ENCODE measurements at places on chromosomes 11 and 22.
A peak's percentile ranks its signal among the peaks of the same experiment; 100 is the strongest.

GRCh38 chr11:76670485-76671236, at the start of gene LRRC32:
Gene LRRC32 (minus strand): TSS chr11:76670747. CDS start chr11:76665954, 4,793 bp downstream.
- DNase-seq = peak; percentile 21

GRCh38 chr22:31820655-31821054, 66.8 kb downstream of the DEPDC5 start:
- no peak for DNase-seq

DNA sequence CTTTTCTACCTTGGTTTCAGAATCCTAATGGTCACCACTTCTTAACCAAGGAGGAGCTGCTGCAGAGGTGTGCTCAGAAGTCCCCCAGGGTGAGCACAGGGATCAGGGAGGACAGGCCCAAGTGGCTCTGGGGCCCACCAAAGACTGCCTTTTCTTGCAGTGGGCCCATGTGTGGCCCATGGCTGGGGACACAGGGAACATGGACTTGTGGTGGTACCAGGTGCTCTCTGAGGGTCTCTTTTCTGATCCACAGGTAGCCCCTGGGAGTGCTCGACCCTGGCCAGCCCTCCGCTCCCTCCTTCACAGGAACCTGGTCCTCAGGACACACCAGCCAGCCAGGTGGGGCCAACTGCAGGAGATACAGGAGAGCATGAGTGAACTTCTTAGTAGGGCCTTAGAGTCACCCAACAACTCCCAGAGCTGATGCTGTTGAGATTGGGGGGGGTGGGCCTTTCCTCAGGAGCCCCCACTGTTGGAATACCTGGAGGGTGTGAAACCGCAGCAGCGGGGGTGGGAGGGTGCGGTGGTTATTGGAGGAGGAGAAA, 2.0 kb downstream of the MUS81 start:
- no peak for DNase-seq

DNA sequence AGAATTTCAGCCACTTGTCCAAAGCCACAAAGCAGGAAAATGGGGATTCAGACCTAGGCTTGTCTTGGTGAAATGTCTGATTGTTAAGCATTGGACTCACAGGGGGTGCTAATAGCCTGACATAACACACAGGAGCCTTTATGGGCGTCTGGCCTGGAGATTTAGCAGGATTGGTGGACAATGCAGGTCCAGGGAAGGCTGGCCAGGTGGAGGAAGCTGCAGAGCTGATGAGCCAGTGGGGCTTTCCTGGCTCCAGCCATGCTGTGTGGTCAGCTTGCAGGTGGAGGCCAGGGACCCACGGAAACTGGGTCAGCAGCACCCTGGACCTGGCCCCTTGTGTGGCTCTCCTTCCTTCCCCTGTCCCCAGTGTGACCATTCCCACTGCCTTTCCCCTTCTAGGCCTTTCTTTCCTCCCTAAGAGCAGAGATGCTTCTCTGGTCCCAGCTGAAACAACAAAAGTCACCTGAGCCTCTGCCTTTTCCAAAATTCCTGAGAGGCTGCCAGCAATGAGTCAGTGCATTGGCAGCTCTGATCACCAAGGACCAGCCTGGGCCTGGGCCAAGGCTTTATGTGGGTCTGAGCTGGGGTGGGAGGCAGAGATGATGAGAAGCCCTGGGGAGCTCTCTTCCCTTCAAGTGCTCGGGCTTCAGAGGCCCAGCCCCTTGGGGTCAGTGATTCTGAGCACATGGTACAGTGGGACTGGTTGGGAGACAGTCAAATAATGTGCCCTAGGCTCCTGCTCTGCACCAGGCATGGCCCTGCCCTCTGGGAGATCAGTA, 85.2 kb downstream of the CCDC81 start:
- DNase-seq = no peak

DNA sequence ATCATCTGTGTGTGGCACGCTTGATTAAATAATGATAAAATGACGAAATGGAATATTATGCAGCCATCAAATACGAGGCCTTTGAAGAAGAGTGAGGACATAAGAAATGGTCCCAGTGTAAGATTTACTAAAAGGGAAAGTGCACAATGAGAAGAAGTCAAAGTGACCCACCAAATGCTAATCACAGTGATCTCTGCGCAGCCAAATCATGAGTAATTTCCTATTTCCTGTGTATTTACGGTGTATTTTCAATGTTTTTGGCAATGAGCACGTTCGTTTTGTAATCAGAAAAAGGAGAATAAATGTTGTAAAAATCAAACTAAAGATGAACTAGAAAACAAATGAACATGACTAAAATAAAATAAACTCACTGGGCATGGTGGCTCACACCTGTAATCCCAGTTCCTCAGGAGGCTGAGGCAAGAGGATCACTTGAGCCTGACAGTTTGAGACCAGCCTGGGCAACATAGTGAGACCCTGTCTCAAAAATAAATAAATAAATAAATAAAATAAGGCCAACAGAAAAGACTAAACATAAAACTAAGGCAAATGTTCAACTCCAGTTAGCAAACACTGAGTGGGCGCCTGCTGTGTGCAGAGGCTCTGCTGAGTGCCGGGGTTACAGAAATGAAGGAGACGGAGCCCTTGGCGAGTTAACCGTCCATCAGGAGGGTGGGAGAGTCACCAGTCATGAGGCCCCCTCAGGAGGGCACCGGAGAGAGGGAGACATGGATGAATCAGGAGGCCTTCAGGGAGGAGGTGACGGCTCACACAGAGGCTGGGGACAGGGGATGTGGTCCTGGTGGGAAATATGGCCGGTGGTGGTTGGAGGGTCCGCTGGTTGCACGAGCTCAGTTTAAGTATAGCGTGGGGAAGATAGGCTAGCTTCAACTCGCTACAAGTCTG, 26.0 kb upstream of the CBX7 start:
- no peak for DNase-seq

DNA sequence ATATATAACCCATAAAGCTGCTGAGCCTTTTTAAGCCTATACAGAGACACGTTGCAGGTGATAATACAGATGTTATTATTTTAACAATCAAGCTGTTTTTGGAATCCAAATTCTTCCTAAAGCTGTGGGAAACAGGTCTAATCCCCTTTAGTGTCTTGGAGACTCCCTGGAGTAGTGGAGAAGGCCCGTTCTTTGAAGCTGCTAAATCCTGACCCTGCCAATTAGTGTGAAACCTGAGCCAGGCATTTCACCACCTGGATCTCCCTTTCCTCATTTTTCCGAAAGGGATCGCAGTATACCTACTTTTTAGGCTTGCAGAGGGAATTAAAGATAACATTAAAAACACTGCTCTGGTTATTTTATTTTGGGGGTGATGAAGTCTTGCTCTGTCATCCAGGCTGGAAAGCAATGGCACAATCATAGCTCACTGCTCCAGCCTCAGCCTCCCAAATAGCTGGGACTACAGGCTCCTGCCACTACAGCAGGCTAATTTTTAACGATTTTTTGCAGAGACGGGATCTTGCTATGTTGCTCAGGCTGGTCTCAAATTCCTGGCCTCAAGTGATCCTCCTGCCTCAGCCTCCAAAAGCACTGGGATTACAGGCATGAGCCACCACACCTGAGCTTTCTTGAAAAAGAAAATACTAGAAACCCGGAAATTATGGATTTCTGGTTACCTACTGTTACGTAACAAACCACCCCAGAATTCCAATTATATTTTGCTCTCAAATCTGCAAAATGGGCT, 1.7 kb upstream of the EIF4ENIF1 start:
- DNase-seq = no peak

Measured in stimulated activated CD8-positive, alpha-beta memory T cell treated with anti-CD3 and anti-CD28 coated beads, Interleukin-7, amount 100 ng/mL, for 4 hours (primary cell).